Activated CD4-positive, alpha-beta T cell treated with anti-CD3 and anti-CD28 coated beads, Interleukin-2, amount 10 ng/mL, durations not matched to agents 7 days and 5 days (primary cell): ENCODE measurements at places on chromosomes 6 and 20.

DNA sequence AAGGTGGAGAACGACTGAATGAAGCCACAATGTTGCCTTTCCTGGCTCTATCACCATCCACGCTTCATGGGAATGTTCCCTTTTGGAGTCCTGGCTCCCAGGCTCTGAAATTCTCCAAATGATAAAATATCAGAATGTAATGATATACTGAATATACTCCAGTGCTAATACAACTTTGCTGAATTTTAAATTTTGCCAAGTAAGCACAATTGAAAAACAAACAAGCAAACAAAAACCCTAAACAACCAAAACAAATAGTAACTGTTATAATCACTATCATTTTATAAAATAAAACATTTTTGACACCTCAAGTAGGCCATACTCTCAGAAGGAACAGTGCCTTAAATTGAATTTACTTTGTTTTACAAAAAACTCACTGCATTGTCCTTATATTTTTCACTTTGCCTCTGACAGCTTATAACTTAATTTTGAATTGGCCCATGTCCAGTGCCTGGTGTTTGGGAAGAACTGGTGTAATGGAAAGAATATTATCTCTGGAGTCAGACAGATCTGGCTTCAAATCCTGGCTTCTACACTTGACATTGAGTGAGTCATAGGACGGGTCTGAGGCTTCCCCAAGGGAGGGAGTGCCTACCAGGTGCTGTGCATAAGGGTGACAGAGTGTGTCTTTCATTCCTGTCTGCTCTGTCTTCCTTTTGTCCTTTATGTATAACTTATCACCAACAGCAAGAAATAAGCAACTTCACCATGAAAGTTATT, 698.3 kb downstream of the EPM2A start:
- DNase-seq, result no peak

- DNase-seq, result no peak
Measured at GRCh38 chr20:56985066-56985685, 281.3 kb downstream of the BMP7 start.

- DNase-seq, result no peak
Measured at GRCh38 chr6:143260857-143261256, 189.6 kb downstream of the ADAT2 start.

GRCh38 chr20:34538671-34539123, 19.8 kb upstream of the MAP1LC3A start:
- DNase-seq, result peak; percentile 61

GRCh38 chr20:24147961-24148360, 159.4 kb upstream of the GGTLC1 start:
- no peak for DNase-seq

DNA sequence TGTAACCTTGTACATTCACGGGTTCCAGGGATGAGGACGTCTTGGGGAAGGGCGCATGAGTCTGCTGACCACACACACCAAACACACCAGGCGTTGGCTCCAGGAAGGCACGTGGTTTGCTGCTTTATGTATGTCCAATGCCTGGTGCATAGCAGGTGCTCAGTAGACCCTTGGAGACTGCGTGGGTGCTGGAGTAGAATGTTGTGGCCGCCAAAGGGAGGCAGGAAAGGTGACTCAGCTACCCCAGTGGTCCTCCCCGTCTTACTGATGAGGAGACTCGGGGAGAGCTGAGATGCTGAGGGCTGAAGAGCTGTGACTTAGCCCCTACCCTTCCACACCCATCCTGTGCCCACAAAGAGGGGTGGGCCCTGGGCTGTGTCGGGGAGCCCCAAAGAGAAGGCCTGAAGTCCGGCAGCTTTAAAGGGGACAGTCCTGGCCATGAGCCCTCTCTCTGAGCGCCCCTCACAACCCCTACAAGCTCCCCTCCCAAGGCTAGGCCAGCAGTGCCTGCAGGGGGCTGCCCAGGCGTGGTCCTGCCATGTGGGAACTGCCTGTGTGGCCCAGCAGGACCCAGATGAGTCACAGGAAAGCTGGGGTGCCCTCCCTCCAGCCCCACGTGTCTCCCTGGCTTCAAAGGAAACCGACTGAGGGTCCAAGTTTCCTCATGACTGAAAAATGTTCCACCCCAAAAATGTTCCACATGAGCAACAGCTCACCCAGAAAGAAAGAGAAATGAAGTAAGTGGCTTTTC, 28.0 kb upstream of the PTGIS start:
- peak; percentile 53 for DNase-seq

- DNase-seq, result no peak
Measured at GRCh38 chr6:135974426-135974825, 122.9 kb downstream of the PDE7B start.

DNA sequence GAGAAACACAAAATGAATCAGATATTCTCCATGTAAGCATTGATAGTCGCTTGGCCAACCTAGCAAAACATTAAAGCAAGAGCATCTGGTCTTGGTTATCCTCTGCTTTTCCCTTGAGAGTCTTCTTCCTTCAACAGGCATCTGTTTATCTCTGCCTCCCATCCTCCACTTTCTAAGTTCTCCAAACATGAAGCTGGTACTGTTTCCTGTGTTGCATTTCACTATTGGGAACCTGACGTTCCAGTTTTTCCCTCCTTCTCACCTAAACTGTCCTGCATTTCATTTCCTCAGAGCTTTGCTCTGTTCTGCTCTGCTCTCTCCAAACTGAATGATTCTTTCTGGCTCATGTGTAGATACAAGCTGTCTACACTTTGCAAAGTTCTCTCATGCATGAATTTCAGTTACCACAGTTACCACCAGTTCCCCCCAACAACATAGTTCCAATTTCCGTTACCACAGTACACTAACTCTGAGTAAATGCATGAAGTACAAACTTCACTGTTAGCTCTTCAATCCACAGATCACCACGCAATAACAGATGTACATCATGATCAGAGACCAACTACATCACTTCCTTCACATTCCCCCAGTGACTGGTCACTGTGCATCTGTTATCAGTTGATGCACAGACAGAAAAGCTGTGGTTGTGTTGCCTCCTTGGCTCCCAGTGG, 86.7 kb upstream of the F13A1 start:
- DNase-seq, result no peak

DNA sequence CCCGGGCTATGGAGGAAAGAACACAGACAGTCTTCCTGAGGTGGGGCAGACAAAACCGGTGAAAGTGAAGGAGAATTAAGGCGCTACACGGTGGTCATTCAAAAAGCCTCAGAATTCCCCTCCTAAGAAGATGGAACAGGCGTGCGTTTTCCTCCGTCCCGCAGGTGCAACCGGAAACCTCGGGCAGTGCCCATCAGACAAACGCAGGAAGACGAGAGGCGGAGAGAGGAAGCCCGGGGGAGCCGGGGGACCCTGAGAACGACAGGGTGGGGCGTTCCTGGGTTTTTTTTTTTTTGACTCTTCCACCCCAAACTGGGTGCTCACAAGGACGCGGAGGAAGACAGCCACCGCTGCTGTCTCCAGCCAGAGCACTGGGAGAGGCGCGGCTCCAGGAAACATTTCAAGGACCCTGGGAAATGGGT, 25.4 kb downstream of the TTLL2 start:
- no peak for DNase-seq

DNA sequence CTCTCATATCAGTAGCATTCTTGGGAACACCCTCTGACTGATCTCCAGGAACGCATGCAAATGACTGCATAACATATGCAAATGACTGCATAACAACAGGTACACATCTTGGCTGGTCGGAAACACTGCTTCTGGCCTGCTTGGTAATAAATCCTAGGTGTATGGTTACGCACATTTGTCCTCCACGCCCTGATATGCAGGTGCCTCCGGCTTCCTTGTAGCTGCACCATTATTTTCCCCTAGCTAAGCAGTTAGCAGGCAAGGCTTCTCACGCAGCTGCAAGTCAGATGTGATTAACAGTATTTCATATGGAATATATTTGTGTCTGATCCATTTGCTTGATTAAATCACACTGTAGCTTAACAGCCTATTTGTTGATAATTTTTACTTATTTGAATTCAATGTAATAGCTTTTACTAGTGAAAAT, 5.9 kb downstream of the RPS6KA2 start:
- DNase-seq, result no peak

DNA sequence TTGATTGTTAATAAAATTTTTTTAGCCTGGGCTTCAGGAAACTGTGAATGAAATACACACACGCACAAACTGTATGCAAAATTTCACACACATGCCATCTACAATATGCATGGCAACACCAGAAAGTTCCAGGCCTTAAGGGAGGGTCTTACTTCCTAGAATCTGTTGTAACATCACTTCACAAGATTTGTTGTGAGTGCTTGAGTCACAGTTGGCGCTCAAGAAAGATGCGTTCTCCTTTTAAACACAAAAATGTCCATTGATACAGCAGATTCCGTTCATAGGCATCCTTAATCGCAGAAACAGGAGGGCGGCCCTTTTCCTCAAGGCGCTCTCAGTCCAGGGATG, 485 bp upstream of the RTF2 start:
- no peak for DNase-seq

GRCh38 chr6:7058250-7058923, 49.4 kb upstream of the RREB1 start:
- no peak for DNase-seq

DNA sequence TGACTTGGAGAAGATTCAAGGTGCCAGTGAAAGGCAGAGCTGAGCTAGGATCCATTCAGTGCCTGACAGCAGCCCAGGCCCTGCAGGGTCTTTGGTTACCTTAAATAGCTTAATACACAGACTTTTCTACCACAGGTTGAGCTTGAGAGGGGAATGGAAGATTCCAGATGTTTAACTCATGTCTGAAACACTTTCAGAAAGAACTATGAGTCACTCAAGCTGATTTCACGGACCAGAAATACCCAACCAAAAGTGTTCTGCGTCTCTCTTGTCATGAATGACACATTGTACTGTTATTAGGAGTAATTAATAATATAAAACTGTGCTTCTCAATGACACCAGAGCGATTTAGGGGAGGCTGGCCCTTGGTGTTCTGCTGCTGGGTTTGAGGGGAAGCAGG, 6.4 kb upstream of the PMEPA1 start:
- no peak for DNase-seq

DNA sequence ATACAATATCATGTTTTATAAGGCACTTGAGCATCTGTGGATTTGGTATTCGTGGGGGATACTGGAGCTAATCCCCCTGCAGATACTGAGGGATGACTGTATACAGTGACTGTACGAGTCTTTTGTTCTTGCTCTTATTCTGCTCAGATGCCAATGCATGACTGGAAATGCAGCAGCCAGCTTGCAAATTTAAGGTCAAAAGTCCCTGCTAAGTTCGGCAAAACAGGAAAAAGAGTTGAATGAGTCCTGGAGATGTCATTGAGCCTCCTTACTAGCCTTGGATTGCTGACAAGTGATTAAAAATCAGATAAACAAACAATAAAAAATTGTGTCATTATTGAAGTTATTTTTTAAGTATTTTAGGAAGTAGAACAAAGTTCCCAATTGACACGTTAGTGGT, 599.3 kb upstream of the IMPG1 start:
- no peak for DNase-seq

DNA sequence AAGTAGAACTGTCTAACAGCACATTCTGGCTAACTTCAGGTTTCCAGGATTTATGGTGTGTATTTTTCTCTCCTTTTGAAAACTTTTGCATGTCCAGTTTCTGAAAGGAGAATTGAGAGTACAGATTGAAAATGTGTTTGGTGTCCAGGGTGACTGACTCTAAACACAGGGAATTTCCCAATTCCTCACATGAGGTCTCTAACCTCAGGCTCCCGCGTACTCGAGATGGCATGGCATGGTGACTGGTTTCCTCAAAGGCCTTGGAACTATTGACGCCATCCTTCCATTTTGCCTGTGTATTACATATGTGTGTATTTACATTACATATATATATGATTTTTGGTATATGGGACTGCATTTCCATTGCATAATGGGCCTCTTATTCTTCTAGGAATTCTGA, 52.5 kb downstream of the PRND start:
- no peak for DNase-seq

GRCh38 chr20:62231292-62231691, 7.0 kb upstream of the OSBPL2 start:
- no peak for DNase-seq

GRCh38 chr6:43791745-43792422, 21.9 kb downstream of the VEGFA start:
- DNase-seq, result no peak

DNA sequence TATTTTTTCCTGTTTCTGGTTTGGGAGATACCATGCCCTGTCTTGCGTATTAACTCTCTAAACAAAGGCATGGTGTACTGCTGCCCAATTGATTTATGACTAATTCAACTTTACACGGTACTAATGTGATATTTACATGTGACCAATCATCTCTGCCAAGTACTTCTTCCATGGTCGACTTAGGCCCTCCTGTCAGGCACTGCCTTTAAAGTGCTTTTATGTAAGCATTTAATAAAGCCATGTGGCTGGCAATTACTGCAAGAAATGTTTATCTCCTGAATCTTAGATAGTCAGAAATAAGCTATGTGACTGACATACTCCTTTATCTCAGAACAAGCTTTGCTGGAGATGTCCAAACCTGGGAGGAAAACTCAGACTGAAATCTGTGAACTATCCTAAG, 323.4 kb downstream of the BTBD3 start:
- DNase-seq, result no peak

DNA sequence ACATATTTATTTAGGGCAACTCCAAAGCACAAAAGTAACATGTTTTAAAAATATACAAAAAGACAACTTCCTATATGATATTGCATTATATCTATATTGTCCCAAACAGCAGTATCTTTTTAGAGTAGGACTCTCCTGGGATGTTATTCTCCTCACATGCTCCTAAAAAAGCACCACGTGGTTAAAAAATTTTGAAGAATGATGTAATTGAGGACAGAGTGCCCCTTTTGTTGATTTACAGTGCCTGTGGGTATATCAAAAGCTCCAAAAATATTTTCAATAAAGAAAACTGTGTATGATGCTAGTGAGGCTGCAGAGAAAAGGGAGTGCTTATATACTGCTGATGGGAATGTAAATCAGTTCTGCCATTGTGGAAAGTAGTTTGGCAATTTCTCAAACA, 130.3 kb upstream of the HDAC2 start:
- DNase-seq, result no peak

GRCh38 chr6:145267076-145267867, 468.0 kb downstream of the EPM2A start:
- no peak for DNase-seq

- no peak for DNase-seq
Measured at GRCh38 chr6:139037490-139037889, 8.9 kb downstream of the ABRACL start.

GRCh38 chr6:55286824-55287223, 40.4 kb upstream of the GFRAL start:
- no peak for DNase-seq

- no peak for DNase-seq
Measured at GRCh38 chr6:120303527-120303926, 954.0 kb upstream of the MAN1A1 start.
